ENCODE measurements at places on chromosomes 7 and 10.

GRCh38 chr7:123754271-123754871 lies 5.6 kb upstream of the WASL start:
- no peak for DNase-seq

GRCh38 chr7:143435266-143435665 lies 8.0 kb upstream of the TAS2R60 start:
- DNase-seq = peak; percentile 11

GRCh38 chr7:135499818-135500217 lies 10.1 kb downstream of the CNOT4 start:
- DNase-seq = no peak

- peak; percentile 12 for DNase-seq
Measured at GRCh38 chr10:42933448-42934340, 143.2 kb upstream of the RET start.

- DNase-seq = no peak
Measured at GRCh38 chr10:10056961-10057360, 960.7 kb upstream of the CELF2 start.

DNA sequence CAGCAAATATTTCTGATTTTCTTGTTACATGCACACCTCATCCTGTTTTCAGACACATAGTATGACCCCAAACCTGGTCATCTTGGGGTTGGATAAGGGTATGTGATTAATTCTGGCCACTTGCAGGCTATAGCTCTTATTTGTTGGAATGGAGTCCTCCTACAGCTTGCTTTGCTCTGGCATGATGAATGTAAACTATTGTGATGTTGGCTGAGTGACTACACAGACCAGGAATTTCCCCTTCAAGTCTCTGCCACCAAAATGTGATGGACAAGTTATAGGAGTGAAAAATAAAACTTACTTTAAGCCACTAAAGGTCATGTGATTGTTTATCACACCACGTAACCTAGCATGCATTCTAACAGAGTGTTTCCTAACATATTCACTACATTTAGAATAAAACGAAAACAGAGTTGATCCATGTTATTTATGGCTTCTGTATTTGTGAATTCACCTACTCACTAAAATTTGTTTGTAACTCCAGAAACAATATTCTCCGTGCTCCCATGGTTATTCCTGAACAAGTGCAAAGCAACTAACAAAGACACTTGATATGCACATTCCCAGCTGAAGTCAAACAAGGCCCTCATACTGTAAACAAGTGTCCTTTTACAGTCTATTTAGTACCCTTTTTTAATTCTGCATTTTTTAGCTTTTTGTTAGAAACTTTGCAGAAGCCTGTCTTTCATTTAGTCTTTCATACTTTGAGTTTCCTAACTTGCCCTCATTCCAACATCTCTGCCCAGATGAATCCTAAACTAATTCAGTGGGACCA lies 599.2 kb upstream of the PCDH15 start:
- no peak for DNase-seq

DNA sequence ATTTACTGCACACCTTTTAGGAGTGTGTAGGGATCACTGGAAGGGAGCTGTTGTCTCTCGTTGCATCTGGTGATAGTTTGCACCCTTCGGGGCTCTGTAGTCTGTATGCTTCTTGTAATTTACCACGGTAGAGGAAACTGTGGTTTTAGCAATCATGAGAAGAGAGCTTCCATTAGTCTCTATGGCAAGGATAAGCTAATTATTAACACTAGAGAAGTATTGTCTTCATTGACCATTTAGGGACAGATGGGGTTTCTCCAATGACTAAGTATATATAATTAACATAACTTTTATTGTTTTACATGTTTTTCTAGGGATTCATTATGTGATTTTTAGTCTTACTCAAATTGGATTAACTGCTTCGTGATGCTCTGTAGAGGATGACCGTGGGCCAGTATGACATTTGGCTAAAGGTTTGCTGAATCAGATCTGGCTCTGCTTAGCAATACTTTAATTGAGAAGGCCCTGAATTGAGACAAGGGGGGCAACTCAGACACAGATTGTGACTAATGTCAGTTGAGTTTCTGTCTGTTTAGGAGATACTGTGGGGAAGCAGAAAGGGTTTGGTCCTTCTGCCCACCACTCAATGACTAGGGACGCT lies 8.7 kb downstream of the SLC18A2 start:
- DNase-seq = no peak

DNA sequence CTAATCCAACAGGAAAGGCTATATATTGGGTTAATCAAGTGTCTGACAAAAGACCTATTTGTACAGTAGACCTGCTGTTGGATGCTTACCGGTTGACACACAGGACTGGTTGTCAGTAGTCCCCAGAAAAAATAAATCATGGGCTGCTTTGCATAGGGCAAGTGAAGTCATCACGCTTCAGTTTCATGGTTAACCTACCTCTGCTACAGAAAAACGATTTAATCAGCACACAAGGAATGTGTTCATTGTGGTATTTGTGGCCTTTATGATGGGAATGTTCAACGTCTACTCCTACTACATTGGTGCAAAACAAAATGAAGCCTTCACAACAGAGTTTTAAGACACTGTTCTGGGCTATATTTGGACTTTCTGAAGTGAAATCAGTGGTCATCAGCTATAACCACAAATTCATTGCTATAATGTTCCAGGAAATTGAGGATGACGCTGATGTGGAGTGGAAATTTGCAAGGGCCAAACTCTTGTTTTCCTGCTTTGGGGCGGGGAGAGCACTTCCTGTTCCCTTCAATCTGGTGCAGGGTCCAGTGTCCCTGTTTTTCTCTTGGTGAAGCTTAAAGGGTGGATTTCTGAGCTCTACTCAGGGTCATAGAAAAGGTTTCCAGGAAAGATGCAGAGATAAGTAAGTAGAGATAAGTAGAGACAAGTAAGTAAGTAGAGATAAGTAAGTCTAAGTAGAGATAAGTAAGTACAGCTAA lies 39.3 kb upstream of the GGCT start:
- DNase-seq = no peak

DNA sequence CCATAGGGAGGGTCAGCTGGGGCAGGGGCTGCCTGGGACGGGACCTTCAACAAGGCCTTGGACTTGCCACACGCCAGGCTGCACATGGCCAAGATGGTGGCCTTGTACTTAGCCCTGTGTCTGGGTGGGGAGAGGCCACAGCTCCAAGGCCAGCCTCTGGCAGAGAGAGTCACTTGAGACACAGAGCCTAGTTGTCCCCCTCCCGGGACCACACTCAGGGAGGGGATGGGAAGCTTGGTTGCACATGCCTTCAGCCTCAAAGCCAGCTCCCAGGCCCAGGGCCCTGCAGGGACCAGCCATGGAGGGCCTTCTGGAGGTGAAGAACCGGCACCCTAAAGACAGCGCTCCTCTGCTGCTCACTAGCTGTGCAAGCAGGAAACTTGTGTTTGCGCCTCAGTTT lies 16.7 kb downstream of the MMRN2 start:
- no peak for DNase-seq

GRCh38 chr10:114172216-114172615 lies 1.8 kb downstream of the CCDC186 start:
- DNase-seq = no peak

DNA sequence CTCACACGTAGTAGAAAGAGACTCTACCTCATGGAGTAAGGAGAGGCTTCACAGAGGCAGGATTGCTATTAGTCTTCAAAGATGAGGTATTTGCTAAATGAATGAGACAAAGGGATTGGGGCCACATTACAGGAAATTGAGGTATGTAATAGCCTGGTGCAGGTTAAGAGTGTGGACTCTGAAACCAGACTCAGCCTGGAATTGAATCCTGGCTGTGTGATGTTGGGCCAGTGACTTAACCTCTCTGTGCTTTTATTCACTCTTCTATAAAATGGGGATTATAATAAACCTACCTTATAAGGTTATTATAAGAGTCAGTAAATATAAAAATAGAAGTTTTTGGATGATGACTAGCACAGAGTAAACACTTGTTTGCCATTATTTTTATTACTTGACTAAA lies 64.7 kb upstream of the ATRNL1 start:
- DNase-seq = no peak

DNA sequence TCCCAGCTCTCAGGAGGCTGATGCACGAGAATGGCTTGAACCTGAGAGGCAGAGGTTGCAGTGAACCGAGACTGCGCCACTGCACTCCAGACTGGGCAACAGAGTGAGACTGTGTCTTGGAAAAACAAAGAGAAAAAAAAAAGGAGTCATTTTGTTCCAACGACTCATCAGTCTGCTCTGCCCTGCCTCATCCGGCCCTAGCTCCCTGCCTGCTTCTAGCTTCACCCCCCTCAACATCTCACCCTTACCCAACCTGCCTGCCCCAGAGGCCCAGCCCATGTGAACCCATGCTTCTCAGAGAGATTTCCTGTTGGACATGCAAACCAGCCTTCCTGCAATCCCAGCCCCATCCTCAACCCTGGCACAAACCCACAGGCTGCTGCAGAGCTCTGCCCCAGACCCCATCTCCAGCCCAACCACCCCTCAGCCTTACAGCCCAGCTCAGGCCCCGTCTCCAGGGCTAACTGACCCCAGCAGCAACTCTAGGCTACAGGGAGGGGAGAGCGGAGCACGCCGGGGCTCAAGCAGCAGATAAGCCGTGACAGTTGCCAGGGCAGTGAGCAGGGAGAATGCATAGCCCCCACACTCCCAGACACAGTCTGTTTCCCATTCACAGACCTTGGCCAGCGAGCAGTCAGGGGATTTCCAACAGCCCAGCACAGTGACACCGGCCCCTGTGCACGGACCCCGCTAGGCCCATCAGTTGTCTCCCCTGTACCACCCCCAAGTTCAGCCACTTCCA lies 86.0 kb upstream of the KCTD7 start:
- DNase-seq = peak; percentile 64

DNA sequence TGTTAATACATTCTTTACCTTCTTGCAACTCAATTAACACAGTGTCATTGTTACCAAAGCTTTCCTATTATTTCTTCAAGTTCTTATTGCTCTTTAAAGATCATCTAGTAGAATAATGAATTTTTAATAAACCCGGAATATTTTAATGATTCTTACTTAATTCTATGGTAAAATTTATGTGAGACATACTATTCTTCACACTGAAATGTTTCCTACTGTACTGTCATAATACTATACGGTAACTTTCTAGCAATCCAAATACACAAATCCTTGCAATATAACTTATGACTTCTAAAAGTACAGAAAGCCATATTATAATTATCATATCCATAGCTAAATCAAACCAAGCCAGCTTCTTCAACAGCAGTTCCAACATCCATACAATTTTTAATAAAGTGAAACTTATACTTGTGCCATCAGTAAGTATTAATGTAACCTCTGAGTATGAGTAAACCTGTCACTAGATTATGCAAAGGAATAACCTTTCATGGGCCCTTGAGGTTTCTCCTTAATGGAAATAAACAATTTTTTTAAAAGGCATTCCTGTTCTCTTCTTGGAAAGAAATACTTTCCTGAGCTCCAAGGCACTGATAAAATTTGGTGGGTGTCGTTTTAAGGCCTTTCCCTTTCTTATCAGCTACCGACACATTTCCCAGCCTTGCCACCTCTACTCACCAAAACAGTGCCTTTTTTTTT lies 87.4 kb downstream of the IMMP2L start:
- DNase-seq = no peak

DNA sequence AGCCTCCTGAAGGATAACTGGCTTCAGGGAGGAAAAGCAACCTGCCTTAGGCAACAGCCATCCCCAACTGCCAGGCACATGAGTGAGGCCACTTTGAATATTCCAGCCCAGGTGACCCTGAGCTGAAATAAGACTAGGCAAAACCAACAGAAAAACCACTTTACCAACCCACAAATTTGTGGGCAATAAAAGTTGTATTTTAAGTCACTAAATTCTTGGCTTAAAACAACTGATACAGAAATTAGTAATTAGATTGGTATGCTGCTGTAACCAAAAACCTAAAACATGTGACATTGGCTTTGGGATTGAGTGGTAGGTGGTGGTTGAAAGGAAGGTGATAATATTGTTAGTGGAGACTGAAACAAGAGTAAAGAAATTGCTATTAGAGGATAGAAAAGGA lies 39.9 kb downstream of the ABCB4 start:
- DNase-seq = no peak

GRCh38 chr7:96910486-96910885 lies 94.9 kb upstream of the DLX6 start:
- no peak for DNase-seq

- DNase-seq = no peak
Measured at GRCh38 chr7:29332042-29332811, 137.7 kb downstream of the CHN2 start.

DNA sequence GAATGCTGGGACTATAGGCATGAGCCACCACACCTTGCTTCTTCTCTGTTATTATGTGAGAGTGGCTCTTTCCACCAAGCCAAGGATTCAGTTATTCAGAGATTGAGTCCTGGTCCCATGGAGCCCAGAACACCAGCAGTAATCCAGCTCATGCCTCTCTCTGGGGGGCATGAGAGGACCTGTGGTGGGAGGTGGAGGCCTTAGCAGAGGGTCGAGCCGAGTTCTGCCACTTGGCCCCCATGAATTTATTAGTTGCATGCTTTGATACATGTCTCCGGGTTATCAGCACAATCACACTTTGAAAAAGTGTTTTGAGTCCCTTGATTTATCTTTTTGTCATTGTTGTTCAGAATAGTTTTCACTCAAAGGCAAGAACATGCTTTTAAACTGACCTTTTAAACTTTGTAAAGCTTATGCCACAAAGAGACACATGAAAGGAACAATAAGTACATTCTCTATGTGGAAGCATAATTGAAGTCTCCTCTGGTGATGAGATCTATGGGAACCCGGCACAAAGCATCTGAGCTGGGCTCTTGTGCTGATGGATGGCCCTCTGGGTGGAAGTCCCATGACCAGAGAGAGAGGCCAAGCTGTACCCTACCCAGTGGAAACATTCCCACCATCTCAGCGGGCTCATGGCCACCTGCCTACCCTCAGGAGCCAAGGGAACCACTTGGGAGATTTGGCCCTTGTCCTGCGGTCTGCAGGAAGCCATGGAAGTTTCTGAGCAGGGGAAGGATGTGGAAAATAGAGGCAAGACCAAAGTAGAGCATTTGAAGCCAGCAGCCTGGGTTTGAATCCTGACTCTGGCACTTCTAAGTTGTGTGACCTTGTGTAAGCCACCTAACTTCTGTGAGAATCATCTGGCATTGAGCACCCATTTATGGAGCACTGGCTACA lies 53.9 kb downstream of the MINDY4 start:
- DNase-seq = no peak

- DNase-seq = no peak
Measured at GRCh38 chr10:84258034-84258695, 13.3 kb downstream of the RGR start.

- no peak for DNase-seq
Measured at GRCh38 chr7:416761-417624, 102.7 kb downstream of the PDGFA start.
